ENCODE measurements at places on chromosomes 12 and 14. TPM values are rescaled to one million over a fixed set of nuclear protein-coding genes. Genes with fewer than 3 reads are reported as not detected.

Gene SPIC
- 0.72 TPM for total RNA-seq

Gene KRT79
- not detected for total RNA-seq

Gene TC2N
- total RNA-seq = 7.7 TPM

Gene LUM
- total RNA-seq = 4,507 TPM

Gene KRT75
- not detected for total RNA-seq

Gene FIGNL2
- total RNA-seq = 0.48 TPM

Gene GPR162
- total RNA-seq = 1.9 TPM

Gene SDS
- 2.4 TPM for total RNA-seq

Data from umbilical cord (tissue), 2 donors.